ENCODE measurements at places on chromosomes 6 and 20.

- DNase-seq: no peak
Measured at GRCh38 chr6:10586302-10586701, 65.2 kb downstream of the GCNT2 start.

DNA sequence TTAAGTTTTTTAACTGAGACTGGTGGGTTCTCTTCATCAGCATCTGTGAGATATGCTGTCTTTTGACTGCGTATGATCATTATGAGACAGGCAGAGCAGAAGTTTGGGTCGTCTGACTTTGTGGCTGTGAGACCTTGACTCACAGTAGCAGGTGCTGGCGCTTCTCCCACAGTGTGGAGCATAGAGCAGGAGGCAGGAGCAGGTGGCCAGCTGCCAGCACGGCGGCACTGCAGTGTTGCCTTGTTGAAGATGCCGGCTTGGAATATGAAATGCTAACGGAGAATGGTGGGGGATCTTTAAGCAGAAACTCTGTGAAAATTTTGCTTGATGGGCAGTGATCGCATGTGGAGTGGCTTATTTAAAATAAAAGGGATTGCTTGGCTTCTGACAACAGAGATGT lies 105.0 kb downstream of the TIAM2 start:
- no peak for DNase-seq

- DNase-seq: no peak
Measured at GRCh38 chr6:15481390-15482291, 181.2 kb downstream of the DTNBP1 start.

GRCh38 chr20:45946149-45946970 lies 11.9 kb downstream of the PCIF1 start:
- DNase-seq: no peak

DNA sequence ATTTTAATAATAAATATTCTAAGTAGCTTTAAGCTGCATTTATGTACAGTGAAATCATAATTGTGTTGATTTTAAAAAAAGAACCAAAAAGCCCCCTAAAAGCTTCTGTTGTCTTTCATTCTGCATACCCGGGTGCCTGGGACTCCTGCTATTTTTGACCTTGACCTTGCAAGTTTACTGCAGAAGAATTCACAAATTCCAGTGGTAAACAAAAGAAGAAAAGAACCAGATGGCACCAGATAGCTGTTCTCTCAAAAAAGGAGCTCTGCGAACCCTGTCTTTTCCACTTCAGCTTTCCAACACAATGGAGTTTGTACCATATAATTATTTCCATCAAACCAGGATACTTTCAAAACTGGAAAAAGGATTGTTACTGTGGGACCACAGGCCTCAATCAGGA lies 363.3 kb downstream of the SMOC2 start:
- no peak for DNase-seq

GRCh38 chr6:7163661-7164071 lies 55.9 kb downstream of the RREB1 start:
- no peak for DNase-seq

DNA sequence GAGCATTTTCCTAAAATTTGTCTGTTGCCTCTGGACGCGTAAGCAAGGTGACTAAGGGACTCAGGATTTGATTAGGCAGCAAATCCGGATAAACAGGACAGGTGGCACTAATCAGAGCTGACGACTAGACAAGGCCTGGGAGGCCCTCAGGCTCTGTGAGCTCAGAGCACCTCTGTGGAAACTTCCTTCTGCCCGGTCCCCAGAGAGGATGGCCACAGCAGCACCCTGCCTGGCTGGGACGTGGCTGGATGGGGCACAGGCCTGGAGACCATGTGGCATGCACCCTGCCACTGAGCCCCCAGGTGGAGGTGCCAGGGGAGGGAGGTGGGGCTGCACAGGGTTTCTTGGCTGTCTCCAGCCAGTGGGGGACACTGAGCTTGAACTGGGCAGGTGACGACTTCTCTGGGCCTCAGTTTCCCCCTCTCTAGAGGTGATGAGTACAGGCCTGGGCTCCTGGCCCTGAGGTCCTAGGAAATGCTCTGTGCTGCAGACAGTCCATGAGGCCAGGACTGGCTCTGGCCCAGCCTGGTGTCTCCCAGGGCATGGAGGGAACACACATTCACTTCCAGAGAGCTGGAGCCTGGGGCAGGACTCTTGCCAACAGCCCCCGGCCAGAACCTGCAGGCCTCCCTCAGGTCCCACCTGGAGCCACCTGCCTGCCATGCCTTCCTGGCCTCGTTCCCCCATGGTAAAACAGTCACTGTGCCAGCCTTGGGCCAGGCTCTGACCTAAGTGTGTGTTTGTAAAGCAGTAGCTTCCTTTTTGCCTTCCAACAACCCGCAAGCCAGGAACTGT lies 39.6 kb upstream of the STX16 start:
- no peak for DNase-seq

DNA sequence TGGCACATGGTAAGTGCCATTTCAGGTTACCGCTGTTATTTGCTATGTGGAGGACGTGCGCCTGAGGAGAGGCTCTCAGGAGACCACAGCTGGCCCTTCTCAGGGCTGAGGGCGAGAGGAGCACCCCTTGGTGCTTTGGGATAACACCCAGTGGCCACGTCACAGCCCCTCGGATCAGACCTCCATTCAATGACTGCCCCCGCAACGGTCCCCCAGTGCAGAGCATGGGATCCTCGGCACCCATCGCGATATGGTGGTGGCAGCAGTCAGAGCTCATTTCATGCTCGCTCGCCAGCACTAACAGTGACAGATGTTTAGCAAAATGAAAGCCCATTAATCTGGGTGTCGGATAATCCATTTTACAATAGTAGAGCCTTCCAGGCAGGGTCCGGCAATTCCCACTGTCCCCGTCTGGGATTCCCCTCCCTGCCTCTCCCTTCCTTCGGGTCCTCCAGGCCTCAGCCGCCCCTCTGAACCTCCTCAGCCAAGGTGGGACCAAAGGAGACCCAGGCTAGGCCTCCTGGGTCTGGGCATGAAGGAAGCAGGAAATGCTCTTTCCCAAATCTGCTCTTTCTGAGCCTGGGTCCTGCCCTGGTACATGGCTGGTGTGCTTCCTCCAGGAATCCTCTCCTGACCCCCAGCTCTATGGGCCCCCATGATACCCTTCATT lies 117.1 kb downstream of the GRM4 start:
- DNase-seq: no peak

GRCh38 chr20:24503352-24503931 lies 34.0 kb downstream of the SYNDIG1 start:
- DNase-seq: no peak

DNA sequence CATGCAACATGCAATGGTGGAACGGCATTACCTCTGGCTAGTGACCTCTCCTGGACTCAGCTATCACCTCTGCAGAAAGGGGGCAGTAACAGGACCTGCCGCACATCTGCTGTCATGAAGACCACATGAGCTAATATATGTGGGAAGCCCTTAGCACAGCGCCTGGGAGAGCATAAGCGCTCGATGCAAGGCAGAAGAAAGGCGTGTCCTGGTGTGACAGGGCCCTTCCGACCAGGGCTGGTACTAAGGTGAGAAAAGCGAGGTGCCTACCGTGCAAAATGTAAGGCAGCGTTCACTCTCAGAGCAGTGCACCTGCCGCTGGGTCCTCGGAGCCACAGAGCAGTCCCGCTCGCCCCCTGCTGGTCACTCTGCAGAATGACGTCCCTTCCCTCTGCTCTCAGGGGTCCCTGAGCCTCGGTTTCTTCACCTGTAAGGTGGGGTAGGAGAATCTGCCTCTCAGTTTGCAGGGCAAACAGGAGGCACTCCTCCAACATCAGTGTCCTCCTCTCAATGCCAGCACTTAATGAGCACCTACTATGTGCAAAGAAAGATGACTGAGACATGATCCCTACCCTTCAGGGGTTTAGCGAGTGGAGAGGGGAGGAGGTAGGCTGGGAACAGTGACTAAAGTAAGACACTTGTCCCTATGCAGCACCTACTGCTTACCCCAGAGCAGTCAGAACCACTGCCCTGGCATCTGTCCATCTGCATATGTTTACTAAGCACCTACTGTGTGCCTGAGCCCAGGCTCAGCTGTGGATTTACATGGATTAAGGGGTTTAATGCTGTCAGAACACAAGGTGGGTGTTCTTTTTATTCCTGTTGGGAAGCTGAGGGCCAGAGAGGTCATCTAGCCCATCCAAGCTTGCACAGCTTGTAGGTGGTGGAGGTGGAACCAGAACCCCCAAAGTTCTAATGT lies 41.1 kb upstream of the PTGIS start:
- peak; percentile 82 for DNase-seq

DNA sequence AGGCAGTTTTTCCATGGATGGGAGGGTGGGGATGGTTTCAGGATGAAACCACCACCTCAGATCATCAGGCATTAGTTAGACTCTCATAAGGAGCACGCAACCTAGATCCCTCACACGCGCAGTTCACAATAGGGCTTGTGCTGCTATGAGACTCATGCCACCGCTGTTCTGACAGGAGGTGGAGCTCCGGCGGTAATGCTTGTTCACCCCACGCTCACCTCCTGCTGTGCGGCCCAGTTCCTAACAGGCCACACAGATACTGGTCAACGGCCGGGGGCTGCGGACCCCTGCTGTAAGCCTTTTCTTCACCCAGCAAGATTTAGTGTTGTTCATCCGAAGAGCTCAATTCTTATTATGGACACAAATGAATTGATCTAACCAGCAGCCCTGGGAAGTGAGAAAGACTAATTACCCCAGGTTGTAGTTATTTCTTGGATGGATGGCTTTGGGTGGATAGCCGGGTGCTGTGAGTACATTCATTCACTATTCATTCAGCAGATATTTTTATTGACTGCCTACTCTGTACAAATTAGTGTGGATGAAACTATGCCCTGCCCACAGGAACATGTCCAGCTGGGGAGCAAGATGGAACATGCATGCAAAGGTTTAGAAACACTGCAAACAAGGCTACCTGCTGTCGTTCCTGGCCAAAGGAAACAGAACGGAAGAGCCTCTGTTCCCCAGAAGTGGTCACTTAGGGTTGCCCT lies 57.2 kb downstream of the RIOK1 start:
- DNase-seq: no peak

Data from GM20000 (cell line).